ENCODE measurements at places on chromosomes 16 and 17. TPM values are rescaled to one million over a fixed set of nuclear protein-coding genes. Genes with fewer than 3 reads are reported as not detected.

Gene VTN
- 0.34 TPM for total RNA-seq

Gene YPEL3
- 302 TPM for total RNA-seq

Gene TMEM235
- total RNA-seq: not detected

Gene IL34
- not detected for total RNA-seq

Gene CCL15
- total RNA-seq: not detected

Gene ALDH3A1
- not detected for total RNA-seq

Gene CACNG4
- total RNA-seq: not detected

Gene JPH3
- not detected for total RNA-seq

GRCh38 chr16:51003850-51004566 is 147.1 kb downstream of the SALL1 start:
- no peaks in the 10 kb centered on the region for H3K4me1 ChIP-seq
- no peaks in the 10 kb centered on the region for H3K27me3 ChIP-seq
- no peaks in the 10 kb centered on the region for H3K36me3 ChIP-seq

DNA sequence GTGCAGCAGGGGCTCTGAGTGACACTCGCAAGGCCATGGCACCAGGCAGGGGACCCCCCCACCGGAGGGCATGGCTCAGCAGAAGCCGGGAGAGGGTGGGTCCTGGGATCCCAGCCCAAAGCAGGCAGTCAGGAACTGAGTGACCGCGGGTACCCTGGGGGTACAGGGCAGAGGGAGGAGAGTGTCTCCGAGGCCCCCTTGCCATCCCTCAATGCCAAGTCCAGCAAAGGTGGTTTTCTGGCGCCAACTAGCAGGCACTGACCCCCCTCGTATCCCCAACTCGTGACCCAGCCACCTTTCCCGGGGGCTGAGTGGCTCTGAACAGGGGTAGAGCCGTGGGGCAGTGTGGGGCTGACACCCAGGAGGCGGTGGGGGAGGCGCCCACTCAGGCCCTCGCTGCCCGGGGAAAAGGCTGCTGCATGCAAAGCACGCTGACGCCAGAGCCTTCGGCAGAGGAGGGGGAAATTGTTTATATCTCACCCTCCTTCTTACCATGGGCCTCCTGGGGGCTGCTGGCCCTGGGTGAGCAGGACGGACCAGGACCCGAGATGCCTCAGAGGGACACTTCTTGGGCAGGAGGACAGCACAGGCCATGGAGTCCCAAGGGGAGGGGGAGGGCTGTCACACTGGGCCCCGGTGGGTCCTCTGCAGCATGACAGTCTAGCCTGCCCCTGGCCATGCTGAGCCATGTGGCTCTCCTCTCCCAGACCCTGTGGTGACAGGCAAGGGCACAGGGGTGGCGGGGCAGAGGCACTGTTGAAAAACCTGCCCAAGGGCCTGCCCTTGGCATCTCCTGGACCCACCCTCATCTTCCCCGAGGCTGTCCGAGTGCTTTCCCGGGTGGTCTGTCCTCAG is 14.6 kb upstream of the ENPP7 start:
- H3K4me1 ChIP-seq: no peaks in the 10 kb centered on the region
- H3K4me3 ChIP-seq: no peak overlapping the region
- no peaks in the 10 kb centered on the region for H3K27me3 ChIP-seq
- H3K27ac ChIP-seq: no peak overlapping the region

DNA sequence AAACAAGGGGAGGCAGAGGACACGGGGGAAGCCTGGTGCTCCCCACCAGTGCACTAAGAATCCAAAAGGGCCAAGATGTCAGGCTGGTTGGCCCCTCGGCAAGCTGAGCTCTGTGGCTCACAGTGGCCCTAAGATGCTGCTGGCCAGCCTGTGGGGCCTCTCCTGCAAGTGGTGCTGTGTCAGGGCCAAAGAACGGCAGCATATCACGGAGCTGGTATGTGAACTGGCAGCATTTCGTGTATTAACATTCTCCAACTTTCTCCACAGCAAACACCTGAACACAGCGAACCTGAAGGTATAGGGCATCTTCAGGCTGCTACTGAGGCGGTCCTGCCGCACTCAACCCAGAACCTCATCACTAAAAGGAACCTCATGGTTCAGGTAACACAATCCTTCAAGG is 34.8 kb downstream of the VAC14 start:
- H3K36me3 ChIP-seq: no peaks in the 10 kb centered on the region
- no peak overlapping the region for H3K4me3 ChIP-seq
- DNase-seq: no peak
- H3K4me1 ChIP-seq: no peaks in the 10 kb centered on the region

DNA sequence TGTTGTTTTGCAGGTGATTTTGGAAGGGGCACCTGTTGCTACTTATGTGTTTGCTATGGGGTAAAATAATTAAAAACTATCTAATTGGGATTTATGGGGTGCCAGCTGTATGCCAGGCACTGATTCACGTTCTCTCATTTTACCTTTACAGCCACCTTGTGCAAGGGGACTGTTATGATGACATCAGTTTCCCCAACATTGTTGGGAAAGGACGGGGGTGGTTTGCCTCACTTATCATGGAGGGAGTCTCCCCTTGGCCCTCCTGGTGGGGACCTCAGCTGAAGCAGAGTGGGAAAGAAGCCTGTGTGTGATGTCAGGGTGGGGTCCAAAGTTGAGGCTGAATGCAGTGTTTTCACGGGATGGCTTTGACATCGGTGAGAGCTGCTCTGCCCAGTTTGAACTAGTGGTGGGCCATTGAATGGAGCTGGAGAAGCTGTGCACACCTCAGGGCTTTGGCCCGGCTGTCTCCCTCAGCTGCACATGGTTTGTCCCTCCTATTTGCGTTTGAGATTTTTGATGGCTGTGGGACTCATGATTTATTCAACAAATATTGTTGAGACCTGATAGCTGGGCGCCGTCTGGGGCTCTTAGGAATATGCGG is 36.1 kb downstream of the CMIP start:
- peaks cover 3% of the 10 kb centered on the region for H3K36me3 ChIP-seq
- no peaks in the 10 kb centered on the region for H3K27me3 ChIP-seq
- H3K4me1 ChIP-seq: peaks cover 84% of the 10 kb centered on the region
- H3K27ac ChIP-seq: peak overlapping the region; percentile 95
- no peak overlapping the region for H3K4me3 ChIP-seq

DNA sequence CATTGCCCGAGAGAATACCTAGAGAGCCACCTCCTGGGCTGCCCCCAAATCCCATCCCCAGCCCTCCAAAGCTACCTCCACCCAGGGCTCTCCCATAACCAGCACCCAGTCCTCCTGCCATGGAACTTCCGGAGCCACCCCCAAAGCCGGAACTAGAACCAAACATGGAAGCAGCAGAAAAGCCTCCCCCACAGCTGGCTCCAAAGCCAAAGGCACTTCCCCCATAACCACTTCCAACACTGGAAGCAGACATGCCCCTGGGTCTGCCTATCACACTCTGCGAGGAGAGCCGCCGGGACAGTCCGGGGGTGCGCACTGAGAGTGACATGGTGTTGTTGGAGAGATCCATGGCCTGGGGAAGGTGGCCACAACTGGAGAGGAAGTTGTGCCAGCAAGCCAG is at the start of gene KRT12:
KRT12 (minus strand) TSS at position 386 of the 400 bp plus-strand sequence; CDS start at position 349, 37 bp downstream.
- peaks cover 10% of the 10 kb centered on the region for H3K27me3 ChIP-seq
- no peak for DNase-seq
- H3K36me3 ChIP-seq: no peaks in the 10 kb centered on the region
- H3K4me3 ChIP-seq: no peak within 1 kb of the TSS

DNA sequence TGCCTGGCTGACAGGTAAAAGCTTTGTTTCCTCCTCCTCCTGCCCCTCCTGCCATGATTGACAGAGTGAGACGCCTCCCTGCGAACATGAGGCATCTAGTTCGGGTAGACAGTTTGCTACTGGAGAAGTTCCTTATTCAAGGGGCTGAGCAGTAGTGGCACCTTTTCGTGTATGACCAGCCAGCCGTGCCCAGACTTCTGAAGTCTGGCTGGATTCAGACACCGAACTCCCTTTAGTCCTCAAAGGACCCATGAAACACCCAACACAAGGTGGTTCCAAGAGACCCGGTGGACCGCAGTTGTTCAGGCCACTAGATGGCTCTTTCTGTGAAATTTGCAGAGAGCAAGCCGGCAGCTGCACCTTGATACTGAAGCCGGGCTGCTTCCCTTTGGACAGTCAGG is 192.8 kb downstream of the XYLT1 start:
- no peaks in the 10 kb centered on the region for H3K27me3 ChIP-seq
- H3K36me3 ChIP-seq: peaks cover 3% of the 10 kb centered on the region
- DNase-seq: peak; percentile 69
- no peak overlapping the region for H3K27ac ChIP-seq
- H3K4me1 ChIP-seq: peaks cover 60% of the 10 kb centered on the region
- H3K4me3 ChIP-seq: no peak overlapping the region

DNA sequence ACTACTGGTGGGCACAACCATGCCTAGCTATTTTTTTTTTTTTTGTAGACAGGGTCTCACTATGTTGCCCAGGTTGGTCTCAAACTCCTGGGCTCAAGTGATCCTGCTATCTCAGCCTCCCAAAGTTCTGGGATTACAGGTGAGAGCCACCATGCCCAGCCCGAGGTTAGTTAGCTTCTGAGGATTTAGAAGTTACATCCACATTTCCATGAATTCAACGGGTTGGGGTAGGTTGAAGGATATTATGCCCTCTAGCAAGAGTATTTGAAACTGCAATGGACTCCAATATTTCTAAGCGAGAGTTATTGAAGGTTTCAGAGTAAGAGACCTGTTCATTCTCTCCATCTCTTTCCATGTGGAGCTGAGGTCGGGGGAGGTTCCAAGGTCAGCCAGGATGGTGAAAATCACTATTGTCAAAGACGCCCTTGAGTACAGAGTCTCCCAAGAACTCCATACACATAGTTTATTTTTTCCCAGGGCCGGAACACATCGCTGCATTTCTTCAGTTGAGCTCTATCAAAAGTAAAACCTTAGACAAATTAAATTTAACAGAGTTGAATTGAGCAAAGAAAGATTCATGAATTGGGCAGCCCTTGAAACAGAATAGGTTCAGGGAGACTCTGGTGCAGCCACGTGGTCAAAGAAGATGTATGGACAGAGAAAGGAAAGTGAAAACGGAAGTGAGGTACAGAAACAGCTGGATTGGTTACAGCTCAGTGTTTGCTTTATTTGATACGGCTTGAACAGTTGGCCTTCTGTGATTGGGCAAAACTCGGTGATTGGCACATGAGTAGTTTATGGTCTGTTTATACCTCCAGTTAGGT is 19.0 kb upstream of the ITPRIPL2 start:
- H3K27ac ChIP-seq: no peak overlapping the region
- no peaks in the 10 kb centered on the region for H3K36me3 ChIP-seq
- no peak for DNase-seq
- H3K4me1 ChIP-seq: no peaks in the 10 kb centered on the region

DNA sequence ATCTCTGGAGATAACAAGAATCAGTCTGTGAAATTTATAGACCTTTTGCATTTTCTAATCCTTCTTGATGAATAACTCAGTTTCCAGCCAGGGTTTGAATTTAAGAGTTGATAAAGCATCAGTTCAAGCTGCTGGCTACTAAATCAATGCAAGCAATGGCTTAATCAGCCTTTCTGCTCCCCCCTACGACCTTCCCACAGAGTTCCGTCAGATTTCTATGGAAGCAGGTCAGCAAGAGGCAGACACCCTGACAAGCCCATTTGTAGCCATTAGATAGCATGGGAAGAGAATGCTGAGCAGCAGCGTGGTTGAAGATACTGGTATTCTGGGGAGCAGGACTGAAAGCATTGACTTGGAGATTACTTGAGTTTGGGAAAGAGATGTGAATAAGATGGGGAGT is 868.1 kb downstream of the KCNJ2 start:
- DNase-seq: no peak
- H3K27me3 ChIP-seq: no peaks in the 10 kb centered on the region
- H3K4me3 ChIP-seq: no peak overlapping the region
- no peaks in the 10 kb centered on the region for H3K4me1 ChIP-seq
- H3K36me3 ChIP-seq: no peaks in the 10 kb centered on the region

- no peaks in the 10 kb centered on the region for H3K36me3 ChIP-seq
- H3K27me3 ChIP-seq: no peaks in the 10 kb centered on the region
- DNase-seq: no peak
- H3K4me1 ChIP-seq: peaks cover 28% of the 10 kb centered on the region
- H3K4me3 ChIP-seq: no peak overlapping the region
These were observed 53.4 kb downstream of the GAS7 start for GRCh38 chr17:10144982-10145381.

- H3K4me1 ChIP-seq: peaks cover 41% of the 10 kb centered on the region
- no peak within 1 kb of the TSS for H3K27ac ChIP-seq
- H3K4me3 ChIP-seq: no peak within 1 kb of the TSS
- H3K27me3 ChIP-seq: no peaks in the 10 kb centered on the region
- no peak for DNase-seq
These were observed at the start of gene CLDN6 for GRCh38 chr16:3017794-3018506. Gene CLDN6, minus strand, starts transcription at chr16:3018183. Its CDS starts 2,162 bp downstream, at chr16:3016021.

DNA sequence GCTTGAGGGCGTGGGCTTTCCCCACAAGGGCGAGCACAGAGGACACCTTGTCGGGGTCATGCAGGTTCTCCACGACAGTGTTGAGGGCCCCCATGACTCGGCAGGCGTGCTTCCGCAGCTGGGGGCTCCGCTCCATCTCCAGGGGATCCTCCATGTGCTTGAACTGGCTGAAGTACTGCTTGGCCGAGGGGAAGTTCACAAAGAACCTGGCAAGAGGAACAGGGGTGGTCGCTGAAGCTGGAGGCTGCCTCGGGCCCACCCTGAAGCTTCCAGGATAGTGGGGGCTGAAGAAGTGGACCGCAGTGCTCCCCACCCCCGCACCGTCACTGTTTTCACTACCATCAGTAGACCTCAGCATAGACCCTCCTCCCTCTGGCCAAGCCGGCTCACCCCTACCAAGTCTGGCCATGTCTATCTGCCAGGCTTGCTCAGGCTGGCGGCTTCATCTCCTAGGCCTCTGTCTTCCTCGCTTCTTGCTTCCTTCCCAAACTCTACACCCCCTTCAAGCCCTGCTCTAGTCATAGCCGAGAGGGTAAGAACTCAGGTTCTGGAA is 5.9 kb downstream of the CYGB start:
- DNase-seq: no peak
- H3K36me3 ChIP-seq: no peaks in the 10 kb centered on the region
- peaks cover 42% of the 10 kb centered on the region for H3K4me1 ChIP-seq
- H3K27ac ChIP-seq: no peak overlapping the region

DNA sequence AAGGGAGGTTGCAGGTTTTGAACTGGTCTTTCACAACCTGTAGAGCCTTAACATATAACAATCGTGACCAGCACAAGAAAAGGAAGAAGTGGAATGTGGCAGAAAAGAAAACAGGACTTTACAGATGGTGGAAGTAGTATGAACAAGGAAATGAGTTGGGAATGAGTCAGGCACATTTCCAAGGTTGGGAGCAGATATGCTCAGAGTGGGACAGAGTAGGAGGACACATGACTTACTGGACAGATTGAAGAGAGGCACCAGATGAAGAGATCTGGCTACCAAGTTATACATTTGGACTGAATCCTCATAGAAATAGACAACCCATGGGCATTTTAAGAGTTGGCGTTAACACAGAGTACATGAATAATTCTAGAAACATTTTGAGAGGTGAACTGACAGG is 95.3 kb downstream of the ZNF18 start:
- H3K4me1 ChIP-seq: no peaks in the 10 kb centered on the region
- no peaks in the 10 kb centered on the region for H3K27me3 ChIP-seq
- H3K4me3 ChIP-seq: no peak overlapping the region
- H3K36me3 ChIP-seq: no peaks in the 10 kb centered on the region
- no peak overlapping the region for H3K27ac ChIP-seq

- DNase-seq: no peak
- H3K4me1 ChIP-seq: no peaks in the 10 kb centered on the region
- H3K27me3 ChIP-seq: no peaks in the 10 kb centered on the region
- H3K27ac ChIP-seq: no peak overlapping the region
- no peaks in the 10 kb centered on the region for H3K36me3 ChIP-seq
These were observed 691.3 kb downstream of the MAF start for GRCh38 chr16:78909226-78909625.
